Uterus (tissue), 4 donors: ENCODE measurements at places on chromosomes 2 and 18.

DNA sequence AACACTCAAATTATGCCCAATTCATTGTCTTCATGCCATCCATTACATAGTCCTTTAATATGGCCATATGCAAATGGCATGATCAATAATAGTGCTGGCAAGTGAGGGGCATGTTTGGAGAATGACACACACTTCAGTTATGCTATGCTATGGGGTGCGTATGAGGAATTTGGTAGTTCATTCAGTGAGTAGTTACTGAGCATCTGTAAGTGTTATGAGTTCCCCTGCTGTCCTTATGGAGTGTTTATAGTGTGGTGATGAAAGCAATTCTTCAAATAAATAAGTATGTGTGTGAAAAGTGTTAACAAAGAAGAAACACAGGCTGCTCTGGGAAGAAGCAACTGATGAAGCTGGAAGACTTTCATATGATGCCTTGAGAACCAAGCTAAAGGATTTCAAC lies 383.7 kb upstream of the SLC14A2 start:
- no peaks in the 10 kb centered on the region for H3K4me1 ChIP-seq
- no peak overlapping the region for H3K4me3 ChIP-seq
- no peak overlapping the region for H3K27ac ChIP-seq
- no peaks in the 10 kb centered on the region for H3K27me3 ChIP-seq
- DNase-seq: no peak

- DNase-seq: no peak
- H3K36me3 ChIP-seq: no peaks in the 10 kb centered on the region
- H3K27me3 ChIP-seq: no peaks in the 10 kb centered on the region
- no peak overlapping the region for H3K4me3 ChIP-seq
These were observed 171.0 kb upstream of the HS6ST1 start for GRCh38 chr2:128489526-128490273.

DNA sequence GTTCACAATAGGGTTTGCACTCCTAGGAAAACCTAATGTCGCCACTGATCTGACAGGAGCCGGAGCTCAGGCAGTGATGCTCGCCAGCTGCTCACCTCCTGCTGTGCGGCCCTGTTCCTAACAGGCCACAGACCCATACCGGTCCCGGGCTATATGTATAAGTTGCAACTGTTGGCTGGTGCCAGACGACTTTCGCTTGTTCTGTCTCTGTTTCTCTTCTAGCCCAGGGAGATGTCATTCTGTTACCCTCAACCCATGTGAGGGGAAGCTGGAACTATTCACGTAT lies 170.3 kb downstream of the BCL2 start:
- H3K36me3 ChIP-seq: no peaks in the 10 kb centered on the region
- peak overlapping the region; percentile 86 for H3K27ac ChIP-seq
- DNase-seq: no peak
- no peaks in the 10 kb centered on the region for H3K4me1 ChIP-seq

DNA sequence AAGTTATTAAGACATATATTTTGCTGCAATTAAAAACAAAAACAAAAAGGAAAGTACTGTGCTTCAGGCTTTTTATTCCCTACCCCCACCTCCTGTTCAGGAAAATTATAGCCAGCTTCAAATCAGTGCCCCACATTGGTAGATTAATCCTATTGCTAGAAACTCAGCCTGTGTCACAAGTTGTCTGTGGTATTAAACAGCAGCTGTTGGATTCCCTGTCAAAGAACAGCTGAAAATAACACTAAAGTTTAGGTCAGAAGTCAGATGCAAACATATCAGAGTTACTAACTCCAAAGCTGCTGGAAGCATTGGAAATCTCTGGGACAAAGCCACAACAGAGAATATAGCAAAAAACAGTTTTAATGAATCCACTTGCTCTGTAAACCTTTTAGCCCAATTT lies 818 bp upstream of the CCDC141 start:
- H3K4me3 ChIP-seq: no peak overlapping the region
- no peak overlapping the region for H3K27ac ChIP-seq
- no peaks in the 10 kb centered on the region for H3K4me1 ChIP-seq
- DNase-seq: no peak

DNA sequence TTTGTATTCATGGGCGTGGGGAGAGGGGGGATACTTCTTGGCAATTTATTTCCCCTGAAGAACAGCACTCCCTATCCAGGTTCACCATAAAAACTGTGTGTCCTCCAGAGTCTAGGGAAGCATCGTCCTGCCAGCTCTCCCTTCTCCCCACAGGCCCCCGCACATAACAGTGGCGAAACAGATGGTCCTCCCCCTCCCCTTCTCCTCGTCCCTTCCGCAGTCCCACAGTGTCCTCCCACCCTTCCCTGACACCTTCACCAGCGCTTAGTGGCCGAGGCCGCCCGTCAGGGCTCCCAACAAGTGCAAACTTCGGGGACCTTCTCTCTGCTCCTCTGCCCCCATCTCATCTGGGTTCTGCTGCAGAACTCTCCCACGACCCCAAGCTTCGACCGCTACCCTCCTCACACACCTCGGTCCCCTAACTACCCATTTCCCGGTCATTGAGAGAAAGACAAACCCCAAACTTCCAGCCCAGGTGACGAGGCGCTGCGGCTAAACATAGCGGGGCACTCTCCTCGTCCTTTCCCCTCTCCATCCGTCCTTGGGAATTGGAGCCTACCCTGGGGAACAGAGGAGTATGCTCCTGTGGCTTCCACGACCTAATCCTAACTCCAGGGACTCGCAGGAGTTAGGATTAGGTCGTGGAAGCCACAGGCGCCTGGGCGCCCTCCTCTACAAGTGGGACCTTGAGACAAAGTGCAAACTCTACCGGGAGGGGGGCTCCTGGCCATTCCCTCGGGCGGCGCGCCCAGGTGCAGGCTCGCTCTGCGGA lies 971 bp downstream of the ZNF385B start:
- DNase-seq: no peak
- no peaks in the 10 kb centered on the region for H3K36me3 ChIP-seq
- H3K27ac ChIP-seq: no peak overlapping the region
- H3K4me1 ChIP-seq: no peaks in the 10 kb centered on the region
- H3K27me3 ChIP-seq: no peaks in the 10 kb centered on the region

- DNase-seq: no peak
- no peak overlapping the region for H3K4me3 ChIP-seq
- no peaks in the 10 kb centered on the region for H3K36me3 ChIP-seq
- no peaks in the 10 kb centered on the region for H3K4me1 ChIP-seq
- H3K27ac ChIP-seq: no peak overlapping the region
These were observed 704.3 kb upstream of the FSHR start for GRCh38 chr2:49858657-49859056.

DNA sequence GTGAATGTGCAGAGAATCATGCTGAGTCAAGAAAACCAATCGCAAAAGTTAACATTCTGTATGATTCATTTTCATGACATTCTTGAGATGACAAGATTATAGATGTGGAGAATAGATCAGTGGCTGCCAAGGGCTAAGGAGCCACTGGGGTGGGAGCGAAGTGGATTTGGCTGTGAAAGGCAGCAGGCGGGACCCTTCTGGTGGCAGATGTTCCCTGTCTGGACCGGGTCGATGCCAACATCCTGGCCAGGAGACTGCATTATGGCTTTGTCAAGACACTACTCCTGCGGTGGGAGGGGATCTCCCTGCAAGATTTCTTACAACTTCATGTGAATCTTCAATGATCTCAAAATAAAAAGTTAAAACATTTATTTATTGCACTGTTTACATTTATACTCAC lies 427.9 kb downstream of the GALR1 start:
- H3K27ac ChIP-seq: no peak overlapping the region
- no peaks in the 10 kb centered on the region for H3K27me3 ChIP-seq
- no peaks in the 10 kb centered on the region for H3K4me1 ChIP-seq
- DNase-seq: no peak

DNA sequence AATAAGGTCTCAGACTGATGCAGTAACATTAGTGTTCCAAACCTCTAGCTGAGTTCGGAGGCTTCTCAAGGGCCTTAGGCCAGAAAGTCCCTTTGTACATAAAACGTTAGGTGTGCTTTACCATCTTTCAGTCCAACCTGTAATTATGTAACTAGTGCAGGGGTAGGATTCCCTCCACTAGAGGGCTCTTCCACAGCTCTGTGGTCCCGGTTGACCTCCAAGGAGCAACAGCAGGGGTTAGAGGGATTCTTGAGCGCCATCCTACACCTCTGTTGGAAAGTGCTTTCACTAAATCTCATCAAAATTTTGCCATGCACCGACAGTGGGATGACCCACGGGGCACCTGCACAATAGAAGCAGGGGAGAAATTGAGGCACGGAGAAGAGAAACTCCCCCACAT lies 155.8 kb upstream of the LRP1B start:
- H3K27ac ChIP-seq: no peak overlapping the region
- no peak overlapping the region for H3K4me3 ChIP-seq
- H3K4me1 ChIP-seq: no peaks in the 10 kb centered on the region
- no peaks in the 10 kb centered on the region for H3K27me3 ChIP-seq

DNA sequence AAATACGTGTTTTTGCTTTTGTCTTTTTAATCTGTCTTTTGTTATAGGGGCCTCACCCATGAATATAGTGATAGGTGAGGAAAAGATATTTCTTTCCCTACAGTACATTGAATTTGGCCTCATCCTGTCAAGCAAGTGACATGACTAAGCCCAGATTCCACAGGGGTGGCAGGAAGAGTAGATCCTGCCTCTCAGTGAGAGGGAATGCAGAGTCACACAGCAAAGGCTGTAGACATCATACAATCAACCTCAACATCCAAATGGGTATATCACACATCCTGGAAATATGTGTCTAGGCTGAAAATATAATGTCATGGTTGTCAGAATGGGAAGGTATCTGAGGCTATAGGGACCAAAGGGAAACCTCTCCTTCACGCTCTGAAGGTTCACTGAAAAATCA lies 269.6 kb downstream of the CDH20 start:
- no peak overlapping the region for H3K27ac ChIP-seq
- DNase-seq: no peak
- no peaks in the 10 kb centered on the region for H3K4me1 ChIP-seq
- H3K27me3 ChIP-seq: no peaks in the 10 kb centered on the region
- H3K36me3 ChIP-seq: no peaks in the 10 kb centered on the region

DNA sequence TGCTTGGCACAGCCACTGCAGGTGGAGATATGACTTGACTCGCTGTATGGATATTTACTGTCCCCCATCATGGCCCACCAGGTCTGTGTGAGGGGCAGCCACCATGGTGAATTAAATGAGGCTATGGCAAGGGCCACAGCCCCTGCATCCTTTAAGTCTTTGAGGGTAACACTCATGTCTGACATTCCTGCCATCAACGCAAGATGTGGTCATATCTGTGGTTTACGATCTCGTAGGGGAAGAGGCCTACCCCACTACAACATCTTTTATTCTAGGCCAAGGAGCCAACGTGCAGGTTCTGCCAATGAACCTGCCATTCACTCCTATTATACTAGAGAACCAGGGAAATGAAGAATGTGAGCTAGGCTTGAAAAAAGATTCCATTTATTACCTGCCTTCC lies 381.6 kb upstream of the ID2 start:
- no peaks in the 10 kb centered on the region for H3K27me3 ChIP-seq

DNA sequence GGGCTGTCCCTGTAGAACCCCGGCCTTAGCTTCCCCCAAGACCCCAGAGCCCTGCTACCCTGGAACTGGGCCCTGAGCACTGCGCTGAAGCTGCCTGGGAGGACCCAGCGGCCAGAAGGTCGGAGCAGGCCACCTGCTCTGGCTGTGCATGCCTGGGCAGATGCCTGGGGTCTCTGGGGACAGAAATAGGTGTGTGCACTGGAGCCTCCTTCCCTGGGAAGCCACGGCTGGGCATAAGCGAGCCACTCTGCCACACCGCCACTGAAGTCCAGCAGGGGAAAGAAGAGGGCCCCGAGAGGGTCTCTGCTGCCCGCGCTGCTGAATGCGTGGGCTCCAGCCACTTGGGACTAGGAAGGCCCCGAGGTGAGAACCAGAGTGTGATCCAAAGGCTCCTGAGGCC lies 6.7 kb downstream of the GBX2 start:
- H3K4me3 ChIP-seq: no peak overlapping the region
- peaks cover 18% of the 10 kb centered on the region for H3K27me3 ChIP-seq
- no peaks in the 10 kb centered on the region for H3K4me1 ChIP-seq
- H3K27ac ChIP-seq: no peak overlapping the region
- DNase-seq: no peak

DNA sequence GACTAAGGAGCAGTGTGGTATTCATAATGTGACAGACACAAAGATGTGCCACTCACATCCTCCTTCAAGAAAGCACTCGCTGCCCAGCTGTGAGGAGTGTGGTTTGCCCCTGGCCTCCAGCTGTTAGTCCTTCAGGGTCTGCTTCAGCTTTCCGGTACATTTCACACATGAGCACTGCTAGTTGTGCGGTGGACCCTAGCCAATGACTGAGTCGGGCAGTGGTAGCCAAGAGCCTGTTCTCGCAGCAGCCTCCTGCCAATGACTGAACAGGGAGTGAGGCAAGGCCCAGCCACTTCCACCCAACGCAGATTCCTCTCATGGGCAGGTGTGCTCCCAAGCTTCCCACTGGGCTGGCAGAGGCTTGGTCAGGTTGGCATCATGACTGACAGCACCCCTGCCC lies 254.3 kb downstream of the RBM43 start:
- no peak overlapping the region for H3K4me3 ChIP-seq
- no peaks in the 10 kb centered on the region for H3K36me3 ChIP-seq
- no peak overlapping the region for H3K27ac ChIP-seq
- H3K4me1 ChIP-seq: no peaks in the 10 kb centered on the region

DNA sequence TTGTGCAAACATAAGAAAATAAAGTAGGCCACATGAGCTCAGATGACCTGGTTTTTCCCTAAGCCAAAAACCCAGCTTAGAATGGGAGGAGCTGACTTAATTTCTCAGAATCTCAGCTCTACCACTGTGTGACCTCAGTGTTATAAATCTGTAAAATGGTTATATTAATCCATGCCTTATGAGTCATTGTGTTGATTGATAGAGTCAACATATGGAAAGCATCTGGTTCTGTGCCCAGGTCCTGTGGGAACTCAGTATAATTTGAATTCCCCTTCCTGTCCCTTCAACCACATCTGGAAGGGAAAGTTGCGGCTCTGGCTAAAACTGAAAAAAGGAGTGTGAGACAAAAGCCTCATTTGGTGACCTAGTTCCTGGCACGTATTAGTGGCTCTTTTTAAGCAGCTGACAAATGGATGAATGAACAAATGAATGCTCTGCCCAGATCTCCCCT lies 25.7 kb downstream of the TMEM177 start:
- no peaks in the 10 kb centered on the region for H3K36me3 ChIP-seq
- no peaks in the 10 kb centered on the region for H3K27me3 ChIP-seq
- H3K4me3 ChIP-seq: no peak overlapping the region
- no peaks in the 10 kb centered on the region for H3K4me1 ChIP-seq

DNA sequence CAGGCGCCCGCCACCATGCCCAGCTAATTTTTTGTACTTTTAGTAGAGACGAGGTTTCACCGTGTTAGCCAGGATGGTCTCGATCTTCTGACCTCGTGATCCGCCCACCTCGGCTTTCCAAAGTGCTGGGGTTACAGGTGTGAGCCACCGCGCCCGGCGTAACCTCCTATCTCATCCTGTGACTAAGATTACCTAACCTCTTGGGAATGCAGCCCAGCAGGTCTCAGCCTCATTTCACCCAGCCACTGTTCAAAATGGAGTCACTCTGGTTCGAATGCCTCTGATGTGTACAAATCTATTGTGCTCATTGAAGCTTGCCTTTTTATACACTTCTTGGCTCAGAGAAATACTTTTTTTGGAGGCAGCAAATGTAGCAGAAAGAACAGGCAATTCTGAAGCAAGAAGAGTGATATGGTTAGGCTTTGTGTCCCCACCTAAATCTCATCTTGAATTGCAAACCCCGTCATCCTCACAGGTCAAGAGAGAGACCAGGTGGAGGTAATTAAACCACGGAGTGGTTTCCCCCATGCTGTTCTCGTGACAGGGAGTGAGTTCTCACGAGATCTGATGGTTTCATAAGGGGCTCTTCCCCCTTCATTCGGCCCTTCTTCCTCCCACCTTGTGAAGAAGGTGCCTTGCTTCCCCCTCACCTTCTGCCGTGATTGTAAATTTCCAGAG lies 60.6 kb downstream of the SLC4A3 start:
- DNase-seq: no peak
- no peaks in the 10 kb centered on the region for H3K36me3 ChIP-seq
- no peaks in the 10 kb centered on the region for H3K4me1 ChIP-seq
- H3K4me3 ChIP-seq: no peak overlapping the region
- H3K27ac ChIP-seq: no peak overlapping the region
- no peaks in the 10 kb centered on the region for H3K27me3 ChIP-seq
